ENCODE measurements at places on chromosomes 11 and 22. TPM values are rescaled to one million over a fixed set of nuclear protein-coding genes. Genes with fewer than 3 reads are reported as not detected.

DNA sequence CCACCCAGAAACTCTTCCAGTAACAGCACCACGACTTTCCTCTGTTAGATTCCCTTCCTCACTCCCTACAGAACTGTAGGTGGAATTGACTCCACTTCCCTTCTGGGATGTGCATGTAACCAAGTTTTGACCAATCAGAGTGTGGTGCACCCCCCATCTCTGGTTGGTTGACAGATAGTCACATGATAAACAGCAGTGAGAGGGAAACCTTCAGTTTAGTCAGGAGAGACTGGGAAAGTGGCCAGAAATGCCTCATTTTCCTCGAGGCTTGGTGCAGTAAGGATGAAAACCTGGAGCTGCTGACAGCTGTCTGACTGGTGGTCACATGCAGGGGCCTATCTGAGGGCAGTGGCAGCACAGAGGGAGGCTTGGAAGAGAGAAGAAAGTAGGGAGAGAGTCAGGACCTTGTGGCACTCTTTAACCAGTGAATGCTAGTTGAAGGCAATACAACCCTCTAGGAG lies 67.3 kb upstream of the GRK3 start:
- H3K27ac ChIP-seq = no peak overlapping the region
- H3K27me3 ChIP-seq = no peaks in the 10 kb centered on the region

GRCh38 chr11:126968915-126969314 lies 31.7 kb downstream of the KIRREL3 start:
- no peak overlapping the region for H3K27ac ChIP-seq
- H3K27me3 ChIP-seq = no peaks in the 10 kb centered on the region
- H3K4me1 ChIP-seq = no peaks in the 10 kb centered on the region
- no peak for DNase-seq

GRCh38 chr11:17805873-17806272 lies 71.3 kb downstream of the KCNC1 start:
- no peak for DNase-seq
- H3K4me1 ChIP-seq = no peaks in the 10 kb centered on the region
- H3K4me3 ChIP-seq = no peak overlapping the region
- H3K27me3 ChIP-seq = no peaks in the 10 kb centered on the region
- H3K36me3 ChIP-seq = no peaks in the 10 kb centered on the region

Gene OR5B21
- 0.42 TPM for total RNA-seq

DNA sequence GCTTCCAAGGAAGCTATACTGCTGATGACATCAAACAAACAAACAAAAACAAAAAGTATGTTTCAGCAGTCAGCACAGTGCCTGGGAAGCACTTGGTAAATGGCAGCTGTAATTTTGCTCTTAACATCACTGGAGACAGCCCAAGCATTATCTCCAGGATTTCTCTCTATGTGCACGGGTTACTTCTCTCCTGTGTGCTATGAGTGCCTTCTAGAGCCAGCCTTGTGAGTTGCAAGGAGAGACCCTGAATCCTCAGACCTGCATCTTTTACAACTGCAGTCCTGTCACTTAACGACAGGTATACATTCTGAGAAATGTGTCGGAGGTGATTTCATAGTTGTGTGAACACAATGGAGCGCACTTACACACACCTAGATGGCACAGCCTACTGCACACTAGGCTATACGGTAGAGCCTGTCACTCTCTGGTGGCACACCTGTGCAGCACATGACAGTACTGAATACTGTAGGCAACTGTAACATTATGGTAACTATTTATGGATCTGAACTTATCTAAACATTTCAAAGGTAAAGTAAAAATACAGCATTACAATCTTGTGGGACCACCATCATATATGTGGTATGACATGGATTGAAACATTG lies 662.5 kb upstream of the B3GAT1 start:
- no peak for DNase-seq
- no peaks in the 10 kb centered on the region for H3K27me3 ChIP-seq
- no peak overlapping the region for H3K4me3 ChIP-seq
- no peaks in the 10 kb centered on the region for H3K36me3 ChIP-seq
- H3K27ac ChIP-seq = no peak overlapping the region
- H3K4me1 ChIP-seq = no peaks in the 10 kb centered on the region

DNA sequence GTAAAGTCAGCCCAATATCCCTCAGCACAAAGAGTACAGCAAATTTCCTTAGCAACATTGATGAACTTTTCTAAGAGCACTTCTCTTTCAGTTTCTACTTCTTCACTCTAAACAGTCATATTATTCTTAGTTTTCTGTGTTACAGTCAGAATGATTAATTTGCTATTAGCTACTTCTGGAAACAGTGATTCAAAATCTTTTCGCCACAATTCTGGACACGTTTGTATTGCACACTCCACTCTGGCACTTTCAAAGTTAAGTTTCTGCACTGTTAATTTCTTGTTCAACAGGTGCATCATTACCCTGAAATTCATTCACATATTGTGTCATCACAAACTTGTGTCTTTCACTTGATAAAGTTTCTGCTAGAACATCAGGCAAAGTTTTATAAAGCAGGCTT lies 22.5 kb downstream of the ABTB2 start:
- H3K27ac ChIP-seq = no peak overlapping the region
- no peak for DNase-seq
- H3K4me3 ChIP-seq = no peak overlapping the region
- H3K36me3 ChIP-seq = no peaks in the 10 kb centered on the region
- no peaks in the 10 kb centered on the region for H3K4me1 ChIP-seq

Gene IPO7
- 169 TPM for total RNA-seq

GRCh38 chr11:119624102-119624615 lies 104.8 kb downstream of the NECTIN1 start:
- no peak overlapping the region for H3K27ac ChIP-seq
- no peaks in the 10 kb centered on the region for H3K27me3 ChIP-seq
- no peak overlapping the region for H3K4me3 ChIP-seq
- no peaks in the 10 kb centered on the region for H3K4me1 ChIP-seq

Gene MIOX
- total RNA-seq = not detected

GRCh38 chr11:126477535-126478305 lies 122.2 kb downstream of the ST3GAL4 start:
- no peak overlapping the region for H3K27ac ChIP-seq
- DNase-seq = no peak
- no peaks in the 10 kb centered on the region for H3K27me3 ChIP-seq
- H3K4me3 ChIP-seq = no peak overlapping the region
- H3K4me1 ChIP-seq = peaks cover 10% of the 10 kb centered on the region

Gene DGCR6
- total RNA-seq = 1.5 TPM

DNA sequence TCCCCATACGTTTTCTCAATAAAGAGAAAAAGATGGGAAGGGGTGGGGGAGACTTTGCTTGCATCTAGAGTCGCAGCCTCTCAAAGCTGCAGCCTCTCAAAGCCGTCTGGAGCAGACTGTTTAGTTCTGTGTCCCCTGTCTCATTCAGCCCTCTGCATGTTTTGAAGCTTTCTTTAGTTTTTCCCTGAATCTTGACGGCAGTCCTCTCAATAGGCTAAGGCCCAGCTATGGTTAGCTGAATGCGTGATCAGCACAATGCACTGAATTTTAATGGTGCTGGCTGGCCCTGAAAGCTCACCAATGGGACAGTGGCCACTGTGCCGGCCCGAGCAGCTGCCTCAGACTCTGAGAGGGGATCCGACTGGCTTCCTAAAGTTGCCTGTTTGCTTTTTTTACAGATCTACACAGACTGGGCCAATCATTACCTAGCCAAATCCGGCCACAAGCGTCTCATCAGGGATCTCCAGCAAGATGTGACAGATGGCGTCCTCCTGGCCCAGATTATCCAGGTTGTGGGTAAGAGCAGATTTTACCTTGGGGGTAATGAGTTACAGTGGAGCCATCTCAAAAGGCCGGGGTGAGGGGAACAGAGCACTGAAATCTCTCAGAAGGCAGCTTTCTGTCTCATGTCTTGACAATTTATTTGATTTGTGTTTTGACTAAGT lies 119.6 kb downstream of the NAV2 start:
- no peak overlapping the region for H3K27ac ChIP-seq
- DNase-seq = no peak
- H3K4me1 ChIP-seq = no peaks in the 10 kb centered on the region
- no peaks in the 10 kb centered on the region for H3K27me3 ChIP-seq
- H3K4me3 ChIP-seq = no peak overlapping the region

Gene KCNE3
- 0.07 TPM for total RNA-seq

Gene SYT12
- not detected for total RNA-seq
